ENCODE measurements at places on chromosomes 1 and 21.

GRCh38 chr1:206101351-206102045 lies 15.7 kb downstream of the AVPR1B start:
- no peaks in the 10 kb centered on the region for H3K36me3 ChIP-seq
- H3K4me1 ChIP-seq: peaks cover 5% of the 10 kb centered on the region
- DNase-seq: no peak
- H3K27me3 ChIP-seq: no peaks in the 10 kb centered on the region
- no peak overlapping the region for H3K27ac ChIP-seq
- H3K4me3 ChIP-seq: no peak overlapping the region

GRCh38 chr1:88791192-88791591 lies 100.2 kb downstream of the GTF2B start:
- H3K4me1 ChIP-seq: no peaks in the 10 kb centered on the region
- no peaks in the 10 kb centered on the region for H3K27me3 ChIP-seq
- no peak overlapping the region for H3K27ac ChIP-seq
- no peak for DNase-seq

DNA sequence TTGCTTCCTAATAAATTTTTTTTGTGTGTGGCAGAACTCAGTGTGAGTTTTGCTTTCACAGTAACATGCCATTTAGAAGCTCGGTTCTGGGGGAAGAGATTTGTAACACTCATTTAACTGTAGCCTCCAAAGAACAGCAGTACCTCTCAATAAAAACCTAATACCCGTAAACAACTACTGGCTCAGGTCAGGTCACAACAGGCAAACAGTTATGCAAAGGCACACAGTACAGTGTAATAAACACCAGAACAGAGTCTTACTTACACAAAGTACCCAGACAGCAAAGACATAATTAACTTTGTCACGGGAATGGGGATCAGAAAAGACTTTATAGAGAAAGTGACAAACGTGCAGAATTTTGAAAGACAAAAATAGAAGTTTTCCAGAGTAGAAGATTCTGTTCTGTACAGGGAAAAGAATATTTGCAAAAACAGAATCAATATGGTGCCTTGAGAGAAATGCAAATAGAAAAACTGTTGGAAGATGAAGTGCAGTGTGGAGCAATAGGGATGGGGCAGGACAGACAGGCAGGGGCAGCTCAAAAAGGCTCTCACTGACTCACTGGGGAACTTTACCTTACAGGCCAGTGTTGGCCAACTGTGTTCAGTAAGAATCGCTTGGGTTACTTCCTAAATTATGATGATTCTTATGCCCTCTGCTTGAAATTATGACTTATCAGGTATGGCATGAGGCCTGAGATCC lies 38.8 kb downstream of the EGLN1 start:
- DNase-seq: no peak
- H3K4me1 ChIP-seq: peaks cover 11% of the 10 kb centered on the region
- H3K27me3 ChIP-seq: no peaks in the 10 kb centered on the region
- no peak overlapping the region for H3K4me3 ChIP-seq

DNA sequence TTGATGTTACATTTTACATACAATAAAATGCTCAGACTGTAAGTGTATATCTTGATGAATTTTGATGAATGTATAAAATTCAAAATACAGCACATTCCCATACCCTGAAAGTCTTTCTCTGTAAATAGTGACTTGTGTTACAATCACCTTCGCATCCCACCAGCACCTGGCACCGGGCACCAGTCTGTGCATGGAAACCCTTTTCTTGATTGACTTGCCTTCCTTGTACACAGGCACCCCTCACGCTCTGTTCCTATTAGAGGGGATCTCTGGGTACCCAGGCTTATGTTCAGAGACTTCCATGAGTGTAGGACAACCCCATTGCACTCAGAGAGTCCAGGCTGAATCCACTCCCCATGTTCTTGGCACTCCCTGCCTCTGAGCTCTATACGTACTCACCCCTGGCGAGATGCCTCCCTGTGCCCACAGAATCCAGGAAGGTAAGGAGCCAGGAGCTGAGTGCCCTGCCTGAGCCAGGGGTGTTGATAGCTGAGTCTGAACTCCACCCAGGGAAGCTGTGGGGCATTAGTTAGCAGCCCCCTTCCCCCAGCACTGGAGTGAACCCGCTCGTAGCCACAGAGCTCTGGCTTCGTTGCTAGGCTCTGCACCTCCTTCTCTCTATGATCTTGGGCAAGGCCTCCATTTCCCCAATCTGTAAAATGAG lies 22.5 kb upstream of the PKP1 start:
- peaks cover 14% of the 10 kb centered on the region for H3K27me3 ChIP-seq
- no peak overlapping the region for H3K4me3 ChIP-seq
- no peaks in the 10 kb centered on the region for H3K36me3 ChIP-seq
- H3K27ac ChIP-seq: no peak overlapping the region
- no peaks in the 10 kb centered on the region for H3K4me1 ChIP-seq

- H3K4me1 ChIP-seq: no peaks in the 10 kb centered on the region
- DNase-seq: no peak
- no peaks in the 10 kb centered on the region for H3K27me3 ChIP-seq
- H3K36me3 ChIP-seq: no peaks in the 10 kb centered on the region
Measured at GRCh38 chr21:25385341-25385740, 221.9 kb downstream of the MRPL39 start.

GRCh38 chr1:45348966-45349677 lies 8.9 kb upstream of the MUTYH start:
- H3K27ac ChIP-seq: no peak overlapping the region
- no peak for DNase-seq
- H3K27me3 ChIP-seq: no peaks in the 10 kb centered on the region
- H3K4me1 ChIP-seq: no peaks in the 10 kb centered on the region
- H3K36me3 ChIP-seq: no peaks in the 10 kb centered on the region

- no peak overlapping the region for H3K4me3 ChIP-seq
- DNase-seq: no peak
- no peak overlapping the region for H3K27ac ChIP-seq
- no peaks in the 10 kb centered on the region for H3K36me3 ChIP-seq
- H3K4me1 ChIP-seq: no peaks in the 10 kb centered on the region
- H3K27me3 ChIP-seq: no peaks in the 10 kb centered on the region
Measured at GRCh38 chr1:176809292-176809691, 346.3 kb downstream of the PAPPA2 start.

DNA sequence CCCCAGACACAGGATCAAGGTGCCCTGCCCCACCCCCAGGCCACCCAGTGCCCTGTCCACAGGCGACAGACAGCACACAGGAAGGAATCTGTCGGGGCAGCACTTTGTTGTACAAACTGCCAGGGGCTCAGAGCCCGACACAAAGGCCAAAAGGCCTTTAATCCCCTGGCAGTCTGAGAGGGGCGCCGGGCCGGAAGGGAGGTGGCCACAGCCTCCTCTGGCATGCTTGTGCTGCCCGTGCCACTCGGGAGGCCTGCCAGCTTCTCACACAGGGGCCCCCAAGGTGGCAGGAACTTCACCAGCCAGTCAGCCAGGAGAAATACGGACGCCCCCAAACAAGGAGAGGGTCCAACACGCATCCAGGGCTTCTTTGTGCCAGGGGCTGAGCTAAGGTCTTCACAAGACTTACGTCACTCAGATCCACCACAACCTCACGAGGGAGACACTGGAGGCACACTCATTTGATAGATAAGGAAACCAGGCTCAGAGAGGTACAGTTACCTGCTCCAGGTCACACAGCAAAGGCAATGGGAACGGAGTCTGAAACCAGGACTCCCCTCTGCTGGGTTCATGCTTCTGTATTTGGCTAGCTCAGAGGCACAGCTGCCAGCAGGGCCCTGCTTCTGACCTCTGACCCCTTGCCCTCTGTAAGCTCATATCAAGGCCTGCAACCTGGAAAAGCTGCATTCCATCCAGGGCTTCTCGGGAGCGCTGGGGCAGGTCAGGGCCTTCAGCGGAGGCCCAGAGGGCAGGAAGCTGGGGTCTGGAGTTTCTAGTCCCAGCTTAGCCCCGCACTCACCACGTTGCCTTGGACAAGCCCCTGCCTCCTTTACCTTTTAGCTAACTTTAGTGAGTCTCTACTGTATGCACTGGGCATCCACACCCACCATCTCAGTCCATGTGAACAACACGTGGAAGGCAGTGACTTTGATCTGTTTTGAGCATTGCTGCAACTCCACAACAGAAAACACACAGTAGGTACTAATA lies 34.8 kb downstream of the HSPG2 start:
- peak; percentile 56 for DNase-seq
- no peaks in the 10 kb centered on the region for H3K27me3 ChIP-seq
- no peak overlapping the region for H3K4me3 ChIP-seq
- peak overlapping the region; percentile 87 for H3K27ac ChIP-seq
- peaks cover 93% of the 10 kb centered on the region for H3K4me1 ChIP-seq

DNA sequence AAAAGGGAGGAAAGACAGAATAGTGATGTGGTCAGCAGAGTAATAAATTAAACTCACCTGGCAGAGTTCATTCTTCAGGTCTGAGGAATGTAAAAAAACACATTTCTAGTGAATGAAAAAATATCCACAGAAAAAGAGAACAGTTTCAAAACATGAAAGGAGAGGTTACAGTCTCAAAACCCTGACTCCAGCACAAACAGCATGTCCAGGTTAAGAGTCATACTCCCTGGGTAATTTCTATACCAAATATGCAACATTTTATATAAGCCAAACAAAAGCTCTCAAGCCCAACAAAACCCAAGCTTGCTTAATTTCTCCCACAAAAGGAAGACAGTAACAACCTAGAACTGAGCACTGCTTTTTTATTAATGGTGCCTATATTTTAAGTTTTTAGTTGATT lies 173.0 kb downstream of the NTMT2 start:
- H3K36me3 ChIP-seq: no peaks in the 10 kb centered on the region
- H3K27me3 ChIP-seq: no peaks in the 10 kb centered on the region
- no peaks in the 10 kb centered on the region for H3K4me1 ChIP-seq
- no peak overlapping the region for H3K4me3 ChIP-seq
- no peak for DNase-seq

DNA sequence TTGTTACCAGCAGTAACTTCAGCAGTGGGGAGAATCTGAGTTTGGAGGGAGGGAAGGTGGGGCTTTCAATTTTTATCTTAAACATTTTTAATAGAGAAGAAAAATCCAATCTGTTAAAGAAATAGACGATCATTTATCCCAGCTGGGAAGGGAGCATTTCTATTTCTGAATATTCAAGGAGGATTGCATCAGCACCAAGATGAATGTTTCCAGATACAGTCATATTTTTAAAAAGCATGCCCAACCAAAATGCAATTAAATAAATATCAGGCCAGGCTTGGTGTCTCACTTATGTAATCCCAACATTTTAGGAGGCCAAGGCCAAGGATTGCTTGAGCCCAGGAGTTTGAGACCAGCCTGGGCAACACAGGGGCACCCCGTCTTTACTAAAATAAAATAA lies 1.7 kb upstream of the ATP1A4 start:
- H3K36me3 ChIP-seq: no peaks in the 10 kb centered on the region
- H3K4me1 ChIP-seq: no peaks in the 10 kb centered on the region
- no peak overlapping the region for H3K27ac ChIP-seq
- DNase-seq: no peak

DNA sequence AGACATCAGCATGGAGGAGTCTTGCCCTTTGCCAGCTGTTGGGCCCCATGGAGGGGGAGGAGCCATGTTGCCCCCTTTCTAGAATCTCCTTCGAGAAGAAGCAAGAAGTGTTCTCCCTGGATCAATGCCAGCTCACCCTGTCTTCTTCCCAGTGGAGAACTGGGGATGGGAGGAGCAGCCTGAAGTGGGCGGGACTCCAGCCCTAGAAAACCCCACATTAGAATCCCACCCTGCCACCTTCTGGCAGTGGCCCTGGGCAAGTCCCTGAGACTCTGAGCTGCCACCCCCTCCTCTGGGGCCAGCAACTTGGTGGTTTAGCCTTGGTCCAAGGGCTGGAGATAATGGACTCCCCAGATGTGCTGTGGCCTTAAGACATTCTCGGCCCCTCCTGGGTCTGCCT lies 51.7 kb downstream of the PAX7 start:
- H3K27me3 ChIP-seq: no peaks in the 10 kb centered on the region
- no peak overlapping the region for H3K27ac ChIP-seq
- H3K4me3 ChIP-seq: no peak overlapping the region
- DNase-seq: no peak
- H3K4me1 ChIP-seq: no peaks in the 10 kb centered on the region

GRCh38 chr1:11059155-11059967 lies 457 bp downstream of the SRM start:
- peaks cover 13% of the 10 kb centered on the region for H3K4me1 ChIP-seq
- no peaks in the 10 kb centered on the region for H3K27me3 ChIP-seq
- peak overlapping the region; percentile 1 for H3K27ac ChIP-seq
- H3K4me3 ChIP-seq: peak overlapping the region; percentile 89
- H3K36me3 ChIP-seq: peaks cover 12% of the 10 kb centered on the region

DNA sequence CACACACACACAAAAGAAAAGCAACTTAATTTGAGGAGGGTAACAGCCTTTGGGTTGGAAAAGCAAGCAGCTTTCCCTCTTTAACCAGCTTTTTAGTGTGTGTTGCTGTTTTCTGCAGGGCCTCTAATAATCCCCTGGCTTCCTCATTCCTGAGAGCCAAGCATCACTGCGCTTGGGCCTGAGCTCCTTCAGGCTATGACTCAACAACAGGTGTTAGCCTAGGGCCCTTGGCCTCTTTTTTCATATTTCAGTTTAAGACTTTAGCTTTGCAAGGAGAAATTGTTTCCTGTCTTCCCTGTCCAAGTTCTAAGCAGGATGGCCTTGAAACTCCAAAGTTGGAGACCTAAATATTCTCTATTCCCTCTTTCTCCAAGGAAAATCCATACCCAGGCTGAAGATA lies 26.2 kb upstream of the SNX27 start:
- H3K27ac ChIP-seq: no peak overlapping the region
- no peaks in the 10 kb centered on the region for H3K36me3 ChIP-seq
- H3K27me3 ChIP-seq: no peaks in the 10 kb centered on the region
- no peak overlapping the region for H3K4me3 ChIP-seq
- peak; percentile 10 for DNase-seq

Measured in endothelial cell of umbilical vein (primary cell).